Vagina (tissue), 2 donors: ENCODE measurements at places on chromosomes 12 and 14. TPM values are rescaled to one million over a fixed set of nuclear protein-coding genes. Genes with fewer than 3 reads are reported as not detected.

KRT3 gene
- total RNA-seq, result not detected

DNA sequence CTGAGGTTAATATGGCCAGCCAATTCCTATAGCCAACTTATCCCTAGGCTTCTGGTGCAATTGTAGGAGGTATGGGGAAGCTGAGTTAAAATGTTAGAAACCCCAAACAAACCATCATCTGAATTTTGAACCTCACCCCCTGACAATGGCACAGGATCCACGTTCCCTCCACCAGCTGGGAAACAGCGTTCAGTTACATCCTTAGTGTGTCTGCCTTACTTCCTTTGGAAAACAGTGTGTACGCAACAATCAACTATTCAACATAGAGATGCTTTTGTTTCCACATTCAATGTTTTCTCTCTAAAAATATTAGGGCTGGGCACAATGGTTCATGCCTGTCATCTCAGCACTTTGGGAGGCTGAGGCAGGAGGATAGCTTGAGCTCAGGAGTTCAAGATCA, 203.4 kb downstream of the TTC7B start:
- no peak for DNase-seq

GRCh38 chr14:65211341-65211987, 109.1 kb upstream of the MAX start:
- DNase-seq, result no peak

DNA sequence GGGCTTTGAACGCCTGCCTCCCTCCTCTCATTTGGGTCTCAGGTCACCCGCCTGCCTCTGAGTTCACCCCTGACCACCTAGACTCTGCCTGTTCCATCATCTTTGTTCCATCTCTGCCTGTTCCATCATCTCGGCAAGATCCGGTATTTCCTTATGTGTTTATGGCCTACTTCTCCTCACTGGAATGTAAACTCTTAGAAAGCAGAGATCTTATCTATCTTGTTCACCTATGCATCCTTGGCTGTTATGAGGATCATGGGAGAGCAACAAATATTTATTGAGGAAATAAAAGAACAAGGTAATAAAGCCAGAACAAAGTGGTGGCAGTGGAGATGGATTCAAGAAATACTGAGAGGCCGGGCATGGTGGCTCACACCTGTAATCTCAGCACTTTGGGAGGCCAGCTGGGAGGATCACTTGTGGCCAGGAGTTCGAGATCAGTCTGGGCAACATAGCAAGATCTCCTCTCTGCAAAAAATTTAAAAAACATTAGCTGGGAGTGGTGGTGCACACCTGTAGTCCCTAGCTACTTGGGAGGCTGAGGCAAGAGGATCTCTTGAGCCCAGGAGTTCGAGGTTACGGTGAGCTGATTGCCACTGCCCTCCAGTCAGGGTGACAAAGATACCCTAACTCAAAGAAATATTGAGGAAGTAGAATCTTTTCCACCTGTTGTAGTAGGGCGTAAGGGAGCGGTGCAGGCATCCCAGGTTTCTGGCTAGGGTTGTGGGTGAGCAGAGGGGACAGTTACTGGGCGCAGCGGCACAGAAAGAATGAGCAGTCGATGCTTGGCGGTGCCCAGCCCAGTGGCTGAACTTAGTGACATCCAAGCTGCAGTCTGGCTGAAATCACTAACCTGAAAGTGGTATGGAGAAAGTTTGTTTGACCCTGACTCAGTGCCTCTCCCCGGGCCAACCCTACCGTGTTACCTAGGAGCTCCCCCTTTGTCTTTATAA, 1.7 kb upstream of the KLC1 start:
- no peak for DNase-seq

DNA sequence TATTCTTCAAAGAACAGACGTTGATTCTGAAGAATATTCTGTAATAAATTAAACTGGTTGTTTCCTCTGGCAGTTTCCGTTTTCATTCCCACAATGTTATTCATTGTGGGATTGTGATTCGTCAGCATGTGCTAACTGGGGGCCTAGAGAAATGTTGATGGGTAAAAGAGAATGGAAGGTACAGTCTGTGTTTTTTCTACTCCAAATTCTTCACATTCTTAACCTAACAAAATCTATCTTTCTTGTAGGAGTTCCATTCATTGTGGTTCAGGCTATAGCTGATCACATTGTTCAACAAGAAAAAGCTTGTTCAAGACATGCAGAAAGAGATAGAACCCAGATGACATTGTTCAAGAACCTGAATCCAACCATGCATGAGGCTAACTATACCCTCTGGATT, 5.9 kb downstream of the CD163 start:
- DNase-seq, result no peak

DNA sequence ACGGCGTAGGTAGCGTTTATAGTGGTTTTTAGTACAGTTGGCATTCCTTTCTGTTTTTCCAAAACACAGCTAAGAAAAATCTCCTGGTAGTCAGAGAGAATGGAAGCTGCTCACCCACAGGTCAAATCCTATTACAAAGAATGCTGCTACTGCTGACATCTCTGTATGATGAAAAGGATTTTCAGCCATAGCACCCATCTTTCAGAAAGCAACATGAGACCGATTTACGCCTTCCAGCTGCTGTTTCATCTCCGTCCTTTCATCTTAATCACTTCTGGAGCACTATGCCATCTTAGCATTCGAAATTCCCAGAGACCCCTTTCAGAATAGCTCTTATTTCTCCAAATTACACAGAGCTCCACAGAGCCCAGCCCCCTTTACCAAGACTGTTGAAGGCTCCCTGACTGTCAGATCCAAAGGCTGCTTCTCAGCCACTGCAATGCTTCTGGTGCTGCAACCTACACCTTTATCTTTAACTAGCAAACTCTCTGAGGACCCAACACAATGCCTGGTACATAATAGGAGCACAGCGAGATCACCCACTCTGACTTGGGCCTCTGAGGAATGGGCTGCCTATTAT, 211.8 kb downstream of the NEDD1 start:
- DNase-seq, result no peak

GRCh38 chr12:79964100-79964627, 29.3 kb upstream of the PPP1R12A start:
- DNase-seq, result no peak
